ENCODE measurements at places on chromosomes 2 and 18.

- no peak for DNase-seq
These were observed 111.0 kb upstream of the SALL3 start for GRCh38 chr18:78868330-78869316.

- DNase-seq = no peak
These were observed 1182.4 kb upstream of the ZEB2 start for GRCh38 chr2:145702305-145702704.

GRCh38 chr18:35458677-35459441 lies 38.9 kb downstream of the INO80C start:
- DNase-seq = no peak

GRCh38 chr18:7856733-7857132 lies 289.6 kb downstream of the PTPRM start:
- no peak for DNase-seq

GRCh38 chr2:197982565-197982964 lies 178.2 kb downstream of the PLCL1 start:
- DNase-seq = no peak

DNA sequence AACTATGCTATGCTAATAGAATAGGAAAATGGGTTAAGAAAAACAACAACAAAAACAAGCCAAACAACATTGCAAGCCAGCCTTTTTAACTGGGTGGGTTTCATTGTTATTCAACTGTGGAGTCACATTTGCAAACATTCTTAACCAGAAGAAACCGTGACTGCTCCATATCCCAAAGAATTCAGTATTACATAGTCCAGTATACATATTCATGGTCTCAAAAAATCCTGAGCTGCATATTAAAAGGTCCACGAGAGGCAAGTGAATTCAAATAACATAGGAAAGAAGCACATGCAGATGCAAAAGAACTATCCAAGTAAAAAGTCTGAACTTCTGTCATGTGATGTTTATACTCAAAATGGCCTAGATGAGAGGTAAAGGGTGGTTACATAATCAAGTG lies 179.1 kb upstream of the ETAA1 start:
- no peak for DNase-seq

GRCh38 chr2:127527001-127527804 lies 914 bp upstream of the IWS1 start:
- DNase-seq = no peak

GRCh38 chr2:115574667-115575066 lies 1132.2 kb downstream of the DPP10 start:
- DNase-seq = no peak

DNA sequence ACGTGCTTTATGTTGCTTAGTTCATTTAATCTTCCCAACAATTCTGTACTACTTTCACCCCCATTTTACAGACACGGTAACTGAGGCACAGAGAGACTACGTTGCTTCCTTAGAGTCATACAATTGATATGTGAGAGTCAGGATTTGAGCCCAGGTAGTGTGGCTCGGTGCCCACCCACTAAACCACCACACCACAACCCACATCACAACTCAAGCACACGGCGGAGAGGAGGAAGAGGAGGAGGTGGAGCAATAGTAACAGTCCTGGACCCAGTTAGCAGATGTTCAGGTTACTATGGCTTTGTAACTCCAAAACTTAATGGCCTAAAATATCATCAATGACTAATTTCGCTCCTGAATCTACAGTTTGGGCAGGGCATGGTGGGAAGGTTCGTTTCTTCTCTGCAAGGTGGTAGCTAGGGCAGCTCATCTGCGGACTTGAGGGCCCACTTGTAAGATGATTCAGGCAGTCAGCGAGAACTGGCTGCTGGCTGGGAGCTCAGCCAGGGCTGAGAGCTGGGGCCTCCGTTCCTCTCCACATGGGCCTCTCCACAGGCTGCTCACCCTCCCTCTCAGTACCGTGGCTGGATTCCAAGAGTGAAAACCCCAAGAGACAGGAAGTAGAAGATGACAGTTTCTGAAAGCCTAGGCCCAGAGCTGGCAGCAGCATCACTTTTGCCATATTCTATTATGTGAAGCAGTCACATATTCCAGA lies 167.1 kb downstream of the ZFP36L2 start:
- DNase-seq = no peak

- DNase-seq = no peak
These were observed 17.6 kb downstream of the CTNNA2 start for GRCh38 chr2:79530443-79530842.

GRCh38 chr18:66616523-66616983 lies 12.7 kb upstream of the CDH19 start:
- no peak for DNase-seq

- DNase-seq = no peak
These were observed 11.9 kb downstream of the WDR43 start for GRCh38 chr2:28906376-28906775.

DNA sequence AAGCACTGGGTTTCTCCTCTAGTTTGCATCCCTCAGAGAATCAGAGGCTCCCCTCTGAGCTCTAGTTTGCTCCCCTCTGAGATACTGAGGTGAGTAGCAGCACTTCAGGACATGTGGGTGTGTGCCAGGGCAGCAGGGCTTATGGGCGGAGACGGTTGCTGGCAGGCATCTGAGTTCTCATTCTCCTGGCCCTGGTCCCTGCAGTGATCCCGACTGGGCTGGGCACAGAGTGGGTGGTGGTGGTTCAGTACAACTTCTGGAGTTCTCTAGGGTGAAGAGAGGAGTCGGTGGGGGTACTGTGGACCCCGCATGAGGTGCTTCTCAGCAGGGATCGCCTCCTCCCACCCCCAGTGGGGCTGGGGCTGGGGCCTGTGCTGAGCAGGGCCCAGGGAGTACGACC lies 47.9 kb downstream of the BOLA3 start:
- no peak for DNase-seq

DNA sequence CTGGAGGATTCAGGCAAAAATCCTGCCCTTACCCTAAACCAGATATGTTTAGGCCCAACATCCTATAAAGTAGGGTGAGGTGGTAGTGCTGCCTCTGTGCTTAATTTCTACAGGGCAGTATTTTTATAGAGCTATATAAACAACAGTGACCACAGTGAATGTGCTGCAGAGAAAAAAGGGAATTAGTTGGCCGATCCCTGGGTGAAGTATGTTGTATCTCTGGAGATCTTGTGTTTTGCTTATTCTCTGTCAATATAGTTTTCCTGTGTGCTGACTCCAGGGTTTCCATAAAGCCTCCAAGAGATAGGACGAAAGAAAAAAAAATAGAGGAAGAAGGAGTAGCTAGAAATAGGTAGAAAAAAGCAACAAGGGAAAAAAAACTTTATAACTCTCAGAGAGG lies 88.9 kb upstream of the THOC1 start:
- DNase-seq = no peak

DNA sequence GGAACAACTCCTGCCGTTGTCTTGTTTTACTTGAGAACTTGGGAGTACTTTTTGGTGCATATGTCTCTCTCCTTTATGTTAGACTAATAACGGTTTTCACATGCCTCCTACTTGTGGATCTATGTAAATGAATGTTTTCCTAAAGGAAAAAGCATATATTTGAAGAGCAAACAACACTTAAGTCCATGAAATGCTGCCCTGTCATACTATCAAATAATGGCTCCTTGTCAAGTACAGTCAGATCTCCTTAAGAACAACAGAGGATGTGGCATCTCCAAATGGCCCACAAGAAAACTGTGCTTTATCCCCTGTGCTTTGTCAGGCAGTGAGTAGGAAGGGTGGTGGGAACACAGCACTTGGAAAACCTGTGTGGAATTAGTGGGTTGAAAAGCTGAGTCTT lies 198.2 kb downstream of the PTGR3 start:
- DNase-seq = no peak
